Stomach (tissue), 19 donors: ENCODE measurements at places on chromosomes 11 and 22. TPM values are rescaled to one million over a fixed set of nuclear protein-coding genes. Genes with fewer than 3 reads are reported as not detected.
A peak's percentile ranks its signal among the peaks of the same experiment; 100 is the strongest.

GRCh38 chr11:46692450-46692849 is 8.0 kb downstream of the ARHGAP1 start:
- DNase-seq = no peak

- peak; percentile 83 for DNase-seq
These were observed 46.5 kb upstream of the FIBIN start for GRCh38 chr11:26947379-26947844.

The PHOX2A gene
- not detected for total RNA-seq

The SHISAL1 gene
- 19.3 TPM for total RNA-seq

GRCh38 chr22:18133452-18133851 is 16.5 kb upstream of the USP18 start:
- DNase-seq = no peak

DNA sequence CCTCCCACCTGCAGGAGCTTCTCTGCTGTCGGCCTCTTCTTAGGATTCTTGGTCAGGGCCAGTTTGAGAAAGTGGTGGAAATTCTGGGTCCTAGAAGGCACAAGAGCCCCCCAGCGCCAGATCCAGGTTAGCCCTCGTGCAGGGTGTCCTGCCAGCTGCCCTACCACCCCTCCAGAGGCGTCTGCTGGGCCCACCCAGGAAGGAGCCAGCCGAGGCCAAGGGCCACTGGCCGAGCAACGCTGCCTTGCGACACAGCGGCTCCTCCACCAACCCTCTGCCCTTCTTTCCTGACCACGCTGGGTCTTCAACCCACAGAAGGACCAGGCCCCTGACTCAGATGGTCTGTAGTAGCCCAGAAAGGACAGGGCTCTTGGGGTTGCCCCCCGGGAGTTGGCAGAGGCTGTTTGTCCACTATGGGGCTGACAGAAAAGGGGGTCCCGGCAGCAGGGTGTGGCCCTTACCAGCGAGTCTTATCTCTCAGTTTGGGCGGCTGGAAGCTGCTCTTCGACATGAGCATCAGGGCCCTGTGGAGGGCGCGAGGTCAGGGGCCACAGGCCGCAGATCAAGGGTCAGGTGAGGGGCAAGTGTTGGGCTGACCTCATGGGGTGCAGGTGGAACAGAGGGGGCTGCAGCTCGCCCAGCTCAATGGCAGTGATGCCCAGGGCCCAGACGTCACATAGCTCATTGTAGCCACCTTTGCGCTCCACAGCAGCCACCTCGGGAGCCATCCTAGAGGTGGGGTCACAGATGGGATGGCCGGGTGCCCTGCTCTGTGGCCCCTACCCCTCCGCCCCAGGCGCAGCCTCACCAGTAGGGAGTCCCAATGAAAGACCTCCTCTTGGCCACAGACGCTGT is 2.5 kb downstream of the MAP4K2 start:
- DNase-seq = no peak

- DNase-seq = peak; percentile 24
These were observed 56.6 kb upstream of the DRD2 start for GRCh38 chr11:113531575-113532451.

DNA sequence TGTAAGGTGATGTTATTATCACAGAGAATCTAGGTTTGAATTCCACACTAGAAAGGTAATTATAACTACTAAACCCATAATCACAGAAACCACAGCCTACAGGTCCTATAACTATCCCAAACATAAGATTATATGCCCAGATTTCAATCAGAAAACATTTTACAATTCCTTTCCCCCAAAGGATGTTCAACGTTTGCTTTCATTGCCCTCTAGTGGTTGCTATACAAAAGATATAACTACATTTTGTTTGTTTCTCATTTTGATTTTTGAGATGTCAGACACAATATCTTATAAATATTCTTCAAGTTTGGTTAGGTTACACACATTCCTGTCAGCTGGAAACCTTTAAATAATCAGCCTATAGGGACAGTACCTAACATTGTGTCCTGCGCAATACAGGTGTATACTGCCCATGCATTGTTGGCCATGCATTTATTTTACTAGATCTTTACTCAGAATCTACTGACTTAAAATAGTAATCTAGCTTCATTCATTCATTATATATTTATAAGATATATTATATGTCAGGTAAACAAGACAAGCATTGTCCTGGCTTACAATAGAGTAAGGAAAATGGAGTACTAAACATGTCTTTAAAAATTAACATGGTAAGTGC is 530.5 kb upstream of the CCDC90B start:
- no peak for DNase-seq

- DNase-seq = no peak
These were observed 36.0 kb downstream of the CAPN1 start for GRCh38 chr11:65217441-65218423.

DNA sequence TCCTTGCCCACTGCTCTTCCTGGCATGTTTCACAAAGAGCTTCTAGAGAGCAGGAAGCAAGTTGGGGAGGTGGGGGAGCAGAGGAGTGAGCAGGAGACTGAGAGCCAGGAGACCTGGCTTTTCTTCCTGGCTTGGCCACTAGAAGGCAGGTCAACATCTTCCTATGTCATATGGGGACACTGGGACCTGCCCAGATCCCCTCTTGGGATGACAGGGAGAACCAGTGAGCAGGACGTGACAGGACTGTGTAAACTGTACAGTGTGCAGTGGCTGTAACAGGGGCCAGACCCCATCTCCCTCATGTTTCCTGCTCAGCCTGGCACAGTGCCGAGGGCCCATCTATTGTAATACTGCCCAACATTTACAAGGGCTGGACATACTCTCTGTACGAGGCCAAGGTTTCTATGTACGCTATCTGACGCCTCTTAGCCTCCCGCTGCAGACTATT is 29.4 kb downstream of the GDPD5 start:
- DNase-seq = peak; percentile 53

The DDI1 gene
- total RNA-seq = not detected

- peak; percentile 98 for DNase-seq
These were observed at the start of gene CTNND1 for GRCh38 chr11:57761301-57762234. TSS of gene CTNND1 (plus strand) at chr11:57761802. CDS start at chr11:57791479, 29,677 bp downstream.

- no peak for DNase-seq
These were observed 2.7 kb downstream of the SERGEF start for GRCh38 chr11:18010121-18010670.

The ACRV1 gene
- total RNA-seq = not detected

DNA sequence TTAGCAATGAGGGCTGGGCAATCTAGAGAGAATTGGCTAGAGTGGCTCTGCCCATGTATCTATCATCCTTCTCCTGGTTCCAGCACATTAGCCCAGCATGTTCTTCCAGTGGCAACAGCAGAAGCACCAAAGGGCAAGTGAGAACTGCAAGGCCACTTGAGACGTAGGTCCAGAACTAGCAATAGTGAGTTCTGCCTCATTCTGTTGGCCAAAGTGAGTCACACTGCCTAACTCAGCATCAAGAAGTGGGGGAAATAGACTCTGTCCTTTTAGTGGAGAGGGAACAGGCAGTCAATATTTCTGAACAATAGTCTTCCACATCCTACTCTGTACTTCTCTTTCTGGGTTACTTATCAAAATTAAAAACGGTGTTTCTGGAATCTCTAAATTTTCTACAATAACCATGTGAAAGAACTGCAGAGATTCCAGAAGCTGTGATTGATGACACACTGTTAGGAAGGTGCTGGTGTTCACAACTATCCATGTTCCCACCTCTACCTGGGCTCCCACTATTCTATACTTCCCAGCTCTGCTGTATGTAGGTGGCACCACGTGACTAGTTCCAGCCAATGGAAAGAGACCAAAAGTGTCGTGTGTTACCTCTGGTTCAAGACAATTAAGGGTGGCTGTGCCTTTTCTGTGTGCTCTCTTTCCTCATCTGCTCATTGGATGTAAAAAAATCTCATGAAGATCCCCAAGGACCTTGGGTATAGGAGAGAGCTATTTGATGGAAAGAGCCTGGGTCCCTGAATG is 23.4 kb upstream of the GRK3 start:
- no peak for DNase-seq

DNA sequence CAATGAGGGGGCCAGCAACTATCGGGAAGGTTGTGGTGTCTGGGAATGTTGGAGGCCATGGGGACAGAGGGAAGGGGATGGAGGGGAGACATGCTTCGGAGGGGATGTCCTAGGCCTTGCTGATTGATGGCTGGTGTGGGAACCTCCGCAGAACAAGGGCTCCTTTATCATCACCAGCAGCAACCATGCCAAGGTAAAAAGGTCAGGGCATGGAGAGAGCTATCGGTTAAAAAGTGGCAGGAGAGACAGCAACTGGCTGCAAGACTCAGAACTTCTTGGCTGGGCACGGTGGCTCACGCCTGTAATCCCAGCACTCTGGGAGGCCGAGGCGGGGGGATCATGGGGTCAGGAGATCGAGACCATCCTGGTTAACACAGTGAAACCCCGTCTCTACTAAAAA is 3.0 kb downstream of the GSTT4 start:
- DNase-seq = peak; percentile 3

- DNase-seq = peak; percentile 74
These were observed 1.2 kb downstream of the C2CD2L start for GRCh38 chr11:119108146-119108856.

DNA sequence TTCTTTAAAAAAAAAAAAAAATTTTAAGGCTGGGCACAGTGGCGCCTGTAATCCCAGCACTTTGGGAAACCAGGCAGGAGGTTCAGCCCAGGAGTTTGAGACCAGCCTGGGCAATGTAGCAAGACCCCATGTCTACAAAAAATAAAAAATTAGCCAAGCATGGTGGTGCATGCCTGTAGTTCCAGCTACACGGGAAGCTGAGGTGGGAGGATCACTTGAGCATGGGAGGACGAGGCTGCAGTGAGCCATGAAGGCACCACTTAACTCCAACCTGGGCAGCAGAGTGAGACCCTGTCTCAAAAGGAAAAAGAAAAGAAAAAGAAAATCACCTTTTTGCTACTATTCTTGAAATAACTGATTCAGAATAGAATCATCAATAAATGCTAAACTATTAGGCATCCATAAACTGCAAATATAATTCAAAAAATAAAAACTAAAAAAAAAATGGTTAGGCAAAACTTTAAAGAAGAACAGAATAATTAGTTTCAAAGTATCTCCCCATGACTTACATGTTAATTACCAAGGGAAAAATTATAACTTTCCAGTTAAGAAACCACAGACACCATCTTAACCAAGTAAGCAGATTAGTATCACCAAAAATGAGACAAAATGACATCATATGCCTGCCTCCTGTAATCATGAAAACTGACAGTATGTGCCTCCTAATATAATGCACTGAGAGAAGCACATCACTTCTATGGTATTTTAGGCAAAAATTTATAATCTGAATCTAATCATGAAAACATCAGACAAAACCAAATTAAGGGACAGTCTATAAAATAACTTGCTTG is 63.6 kb downstream of the DENND5A start:
- DNase-seq = no peak

- peak; percentile 55 for DNase-seq
These were observed 6.0 kb downstream of the FREY1 start for GRCh38 chr11:45900916-45901617.

DNA sequence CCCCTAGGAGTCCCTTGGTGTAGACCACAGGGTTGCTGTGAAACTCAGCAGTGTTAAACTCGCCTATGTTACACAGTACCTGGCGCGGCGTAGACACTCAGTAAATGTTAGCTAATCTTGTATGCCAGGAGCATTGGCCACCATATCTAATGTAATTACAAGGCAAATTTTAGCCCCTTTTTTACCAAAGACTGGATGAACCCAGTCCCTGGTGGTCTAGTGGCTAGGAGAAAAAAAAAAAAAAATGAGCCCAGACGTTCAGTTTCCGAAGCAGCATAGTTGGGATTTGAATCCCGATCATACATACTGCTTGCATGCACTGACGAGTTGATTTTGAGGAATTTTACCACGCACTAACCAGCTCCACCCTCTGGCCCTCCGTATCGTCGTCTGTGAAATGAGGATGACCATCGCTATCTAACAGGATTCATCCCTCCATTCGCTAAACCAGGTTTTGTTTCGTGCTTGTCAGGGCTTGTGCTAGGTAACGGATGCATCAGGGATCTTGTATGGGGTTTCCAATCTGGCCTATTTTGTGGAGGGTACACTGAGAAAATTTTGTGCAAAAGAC is 688 bp downstream of the PTS start:
- DNase-seq = no peak

The E2F8 gene
- 8.4 TPM for total RNA-seq

The MPZL3 gene
- total RNA-seq = 0.45 TPM

The MS4A12 gene
- total RNA-seq = not detected

GRCh38 chr11:20310137-20310536 is 53.4 kb upstream of the HTATIP2 start:
- DNase-seq = peak; percentile 5

The BCO2 gene
- total RNA-seq = 0.89 TPM

GRCh38 chr22:17845790-17846189 is 71.5 kb upstream of the BID start:
- no peak for DNase-seq

The OR2D2 gene
- not detected for total RNA-seq

- DNase-seq = no peak
These were observed 29.1 kb downstream of the MAFF start for GRCh38 chr22:38230916-38231315.

DNA sequence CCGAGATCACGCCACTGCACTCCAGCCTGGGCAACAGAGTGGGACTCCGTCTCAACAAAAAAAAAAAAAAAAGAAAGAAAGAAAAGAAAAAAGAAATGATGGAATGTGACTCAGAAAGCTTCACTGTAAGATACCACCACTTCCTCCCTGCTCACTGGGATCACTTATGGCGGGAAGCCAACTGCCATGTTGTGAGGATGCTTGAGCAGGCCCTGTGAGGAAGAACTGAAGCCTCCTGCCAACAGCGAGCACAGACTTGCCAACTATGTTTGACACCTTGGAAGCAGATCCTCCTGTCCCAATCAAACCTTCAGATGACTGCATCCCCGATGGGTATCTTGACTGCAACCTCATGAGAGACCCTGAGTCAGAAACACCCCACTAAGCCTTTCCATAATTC is 8.3 kb downstream of the SEC14L6 start:
- no peak for DNase-seq

The EP300 gene
- 159 TPM for total RNA-seq

DNA sequence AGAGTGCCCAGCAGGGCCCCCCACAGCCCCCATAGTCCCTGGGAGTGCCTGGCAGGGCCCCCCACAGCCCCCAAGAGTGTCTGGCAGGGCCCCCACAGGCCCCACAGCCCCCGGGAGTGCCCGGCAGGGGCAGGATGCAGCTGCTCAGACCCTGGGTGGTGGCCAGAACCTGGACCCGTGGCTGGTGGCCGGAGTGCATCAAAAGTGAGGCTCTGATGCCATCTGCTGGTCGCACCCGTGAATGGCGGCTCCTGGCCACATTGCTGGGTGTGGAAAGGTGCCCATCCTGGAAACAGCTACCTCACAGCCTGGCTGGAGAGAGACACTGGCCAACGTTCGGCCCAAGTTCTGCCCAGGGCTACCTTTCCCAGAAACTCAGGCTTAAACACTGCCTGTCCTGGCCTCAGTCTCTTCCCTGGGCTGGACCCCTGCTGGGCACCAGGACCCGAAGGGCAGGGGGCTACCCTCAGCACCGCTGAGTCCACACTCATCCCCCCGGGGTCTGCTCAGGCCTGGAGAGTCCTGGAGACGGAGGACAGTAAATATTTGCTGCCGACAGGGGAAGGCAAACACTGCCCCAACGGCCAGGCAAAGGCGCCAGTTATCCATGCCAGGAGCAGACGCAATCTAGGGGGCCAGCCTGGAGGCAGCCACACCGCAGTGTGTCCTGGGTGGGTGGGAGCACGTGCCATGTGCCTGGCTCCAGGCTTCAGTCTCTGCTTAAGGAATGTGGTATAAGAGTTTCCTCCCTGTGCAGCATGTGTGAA is 4.4 kb downstream of the INS start:
- peak; percentile 85 for DNase-seq

- DNase-seq = no peak
These were observed 37.9 kb downstream of the KCNQ1 start for GRCh38 chr11:2482745-2483144.

The DCHS1 gene
- 22.8 TPM for total RNA-seq

- DNase-seq = no peak
These were observed at the start of gene KRTAP5-3 for GRCh38 chr11:1608363-1608762. TSS of gene KRTAP5-3 (minus strand) at chr11:1608463. CDS start at chr11:1608385, 78 bp downstream.
